Stimulated activated naive CD8-positive, alpha-beta T cell treated with anti-CD3 and anti-CD28 coated beads, Interleukin-15, amount 100 ng/mL, for 72 hours (primary cell): ENCODE measurements at places on chromosomes 1 and 21.

- DNase-seq, result no peak
These were observed 2.6 kb downstream of the HFM1 start for GRCh38 chr1:91402023-91402422.

DNA sequence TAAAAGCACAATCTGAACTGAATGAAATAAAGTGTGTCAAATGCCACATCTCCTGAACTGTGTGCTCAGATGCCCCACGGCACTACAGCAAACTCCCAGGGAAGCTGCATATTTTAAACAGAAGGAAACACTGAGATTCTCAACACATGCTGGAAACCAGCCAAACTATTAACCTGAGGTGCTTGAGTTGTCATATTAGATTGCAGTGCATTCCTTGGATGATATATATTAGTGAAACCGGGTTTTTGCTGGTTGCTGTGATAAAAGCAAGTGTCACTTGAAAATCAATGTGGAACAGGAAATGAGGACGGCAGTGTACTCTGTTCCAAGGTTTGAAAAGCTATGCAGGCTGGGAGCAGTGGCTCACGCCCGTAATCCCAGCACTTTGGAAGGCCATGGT is 8.7 kb downstream of the SYNJ1 start:
- DNase-seq, result no peak

GRCh38 chr21:28754862-28755261 is 237.8 kb downstream of the LTN1 start:
- DNase-seq, result no peak

DNA sequence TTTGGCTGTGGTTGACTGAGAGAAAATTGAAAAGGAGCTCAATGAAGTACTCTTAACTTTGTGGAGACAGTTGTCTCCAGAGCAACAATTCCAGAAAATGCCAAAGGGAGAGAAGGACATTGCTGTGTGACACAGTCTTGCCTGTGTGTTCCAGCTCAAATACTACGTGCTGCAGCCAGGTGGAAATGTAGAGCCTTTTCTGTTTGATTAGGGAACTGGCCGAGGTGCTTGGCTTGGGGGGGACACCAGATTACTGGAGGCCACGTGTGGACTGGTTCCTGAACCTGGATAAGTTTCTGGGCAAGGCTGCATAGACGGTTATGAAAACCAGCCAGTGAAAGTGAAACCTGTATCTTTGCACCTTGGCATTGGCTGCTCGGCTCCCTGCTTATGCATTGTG is 217.9 kb downstream of the CTH start:
- no peak for DNase-seq

- DNase-seq, result no peak
These were observed 536 bp downstream of the HSF2BP start for GRCh38 chr21:43658769-43659135.

DNA sequence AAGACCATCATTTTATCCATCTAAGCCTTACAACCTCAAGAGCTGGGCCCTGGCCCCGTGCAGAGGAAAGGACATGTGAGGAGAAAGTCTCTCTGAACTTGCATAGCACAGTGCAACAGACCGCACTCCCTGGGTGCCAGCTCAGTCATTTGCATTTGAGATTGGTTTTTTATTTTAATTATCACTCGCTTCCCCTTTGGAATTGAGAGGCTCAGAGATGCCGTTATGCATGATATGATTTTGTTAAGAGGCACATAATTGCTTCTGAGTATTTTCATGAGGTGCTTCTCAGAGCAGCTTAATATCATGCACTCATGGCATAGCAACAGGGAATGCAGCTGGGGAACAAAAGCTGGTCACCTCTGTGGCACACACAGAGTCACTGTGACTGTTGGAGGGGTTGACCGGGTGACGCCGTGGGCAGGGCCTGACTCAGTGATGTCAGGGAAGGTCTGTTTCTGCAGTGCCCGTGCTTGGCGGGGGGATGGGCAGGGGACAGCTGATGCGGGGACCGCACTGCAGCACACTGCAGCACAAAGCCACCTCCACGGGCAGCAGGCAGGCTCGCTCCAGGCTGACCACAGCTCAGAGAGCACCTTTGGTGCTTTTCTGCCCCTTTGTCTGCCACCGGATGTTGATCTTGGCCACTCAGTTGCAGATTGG is 43.2 kb upstream of the VAMP3 start:
- no peak for DNase-seq

GRCh38 chr1:231196728-231197127 is 34.9 kb downstream of the TRIM67 start:
- DNase-seq, result no peak

DNA sequence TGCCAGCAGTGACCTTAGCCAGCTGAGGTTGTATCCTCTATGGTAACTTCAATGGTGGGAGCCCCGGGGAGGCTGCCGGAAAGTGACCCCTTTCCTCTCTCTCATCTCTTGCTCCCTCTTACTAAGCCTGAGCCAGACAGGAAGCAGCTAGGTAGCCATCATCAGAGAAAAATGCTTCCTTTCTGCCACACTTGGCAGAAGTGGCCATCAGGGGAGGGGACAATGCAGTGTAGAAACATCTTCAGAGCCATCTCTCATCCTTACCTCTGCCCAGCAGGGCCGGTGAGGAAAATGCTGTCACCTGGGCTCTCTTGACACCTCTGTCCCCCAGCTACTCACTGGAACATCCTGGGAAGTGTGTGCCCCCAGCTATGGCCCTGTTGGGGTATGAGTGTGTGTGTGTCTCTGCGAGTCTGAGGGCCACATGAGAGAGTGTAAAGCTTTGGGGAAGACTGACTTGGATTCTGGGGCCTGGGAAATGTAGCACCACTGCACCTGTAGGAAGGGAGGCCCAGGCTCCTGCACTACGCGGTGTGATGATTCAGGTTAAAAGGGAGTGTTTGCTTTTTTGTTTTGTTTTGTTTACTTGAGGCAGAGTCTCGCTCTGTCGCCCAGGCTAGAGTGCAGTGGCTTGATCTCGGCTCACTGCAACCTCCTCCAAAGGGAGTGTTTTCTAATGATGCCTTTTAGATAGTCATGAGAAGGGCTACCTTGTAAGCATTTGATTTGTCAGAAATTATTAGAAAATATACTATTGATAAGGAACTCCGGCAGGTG is 48.7 kb upstream of the CNTN2 start:
- no peak for DNase-seq

GRCh38 chr21:33080776-33081175 is 10.8 kb downstream of the OLIG1 start:
- DNase-seq, result no peak

- no peak for DNase-seq
These were observed 70.3 kb downstream of the URB2 start for GRCh38 chr1:229696385-229696784.

DNA sequence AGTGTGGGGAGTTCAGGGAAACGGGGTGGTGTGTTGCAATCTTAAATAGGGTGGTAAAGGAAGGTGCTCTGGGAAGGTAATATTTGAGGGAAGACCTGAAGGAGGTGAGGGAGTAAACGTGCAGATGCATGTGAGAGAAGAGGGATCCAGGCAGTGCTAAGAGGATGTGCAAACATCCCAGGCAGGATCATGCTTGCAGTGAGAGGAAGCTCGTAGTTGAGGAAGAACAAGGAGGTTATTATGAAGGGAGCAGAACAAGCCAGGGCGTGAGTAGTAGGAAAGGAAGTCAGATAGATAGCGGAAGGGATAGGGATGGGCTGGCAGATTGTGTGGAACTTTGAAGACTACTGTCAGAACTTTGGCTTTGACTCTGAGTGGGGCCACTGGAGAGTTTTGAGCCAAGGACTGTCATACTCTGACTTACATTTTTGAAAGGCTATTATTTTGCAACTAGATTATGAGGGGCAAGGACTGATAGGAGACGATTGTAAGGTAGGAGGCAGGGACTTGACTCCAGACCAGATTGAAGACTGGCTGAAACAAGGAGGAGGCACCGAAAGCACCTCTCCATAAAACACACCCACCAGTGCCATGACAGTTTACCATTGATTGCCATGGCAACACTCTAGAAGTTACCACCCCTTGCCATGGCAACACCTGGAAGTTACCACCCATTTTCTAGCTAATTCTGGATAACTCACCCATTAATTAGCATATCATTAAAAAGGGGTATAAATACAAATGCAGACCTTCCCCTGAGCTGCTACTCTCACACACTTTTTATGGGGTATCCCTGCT is 67.0 kb downstream of the XCL2 start:
- DNase-seq, result no peak

- no peak for DNase-seq
These were observed 273.3 kb downstream of the OLFM3 start for GRCh38 chr1:101723415-101723814.

DNA sequence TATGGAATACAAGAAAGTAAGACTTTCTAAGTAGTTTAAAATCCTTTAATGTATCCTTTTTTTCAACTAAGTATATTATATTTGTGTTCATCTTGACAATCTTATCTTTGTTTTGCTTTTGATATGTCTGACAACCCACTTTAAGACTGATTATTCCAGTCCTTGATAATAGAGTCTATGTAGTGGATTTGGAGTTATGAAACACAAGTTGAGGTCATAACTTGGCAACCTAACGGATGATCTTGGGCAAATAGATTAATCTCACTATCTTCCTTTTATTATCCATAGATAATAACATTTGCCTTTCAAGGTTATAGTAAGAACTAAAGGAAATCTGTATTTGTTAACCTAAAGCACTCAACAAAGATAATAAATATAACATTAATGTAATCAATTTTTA is 4.8 kb upstream of the GBP2 start:
- DNase-seq, result no peak

- no peak for DNase-seq
These were observed 96.3 kb upstream of the ST6GALNAC5 start for GRCh38 chr1:76770979-76771378.

DNA sequence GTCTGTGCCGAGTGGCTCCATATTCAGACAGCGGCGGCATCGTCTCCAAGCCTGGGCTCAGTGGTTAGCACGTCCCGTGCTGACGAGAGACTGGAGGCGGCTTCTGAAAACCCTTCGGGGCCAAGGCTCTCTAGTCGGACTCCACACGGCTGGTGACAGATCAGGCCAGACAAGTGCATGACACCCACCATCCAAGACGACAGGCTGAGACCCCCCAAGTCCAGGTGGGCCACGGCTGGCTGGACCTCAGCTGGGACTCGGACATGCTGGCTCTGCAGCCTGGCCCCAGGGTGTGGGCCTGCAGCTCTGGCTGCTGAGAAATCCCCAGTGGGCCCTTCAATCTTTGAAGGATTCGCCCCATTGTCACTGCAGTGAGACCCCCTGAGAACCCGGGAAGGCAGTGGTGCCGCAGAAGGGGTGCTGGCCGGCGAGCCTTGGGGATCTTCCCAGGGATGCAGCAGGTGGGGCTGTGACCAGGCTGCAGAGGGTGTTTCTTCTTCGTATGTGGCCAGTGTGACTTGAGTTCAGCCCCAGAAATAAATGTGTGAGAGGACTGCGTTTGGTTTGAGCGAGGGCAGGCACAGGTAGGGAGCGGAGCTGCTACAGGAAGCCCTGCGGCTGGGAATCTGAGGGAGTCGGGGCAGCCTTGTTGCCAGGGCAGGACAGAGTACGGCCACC is 15.9 kb upstream of the SLC19A1 start:
- DNase-seq, result no peak

GRCh38 chr1:17674726-17675500 is 80.2 kb upstream of the ACTL8 start:
- no peak for DNase-seq

DNA sequence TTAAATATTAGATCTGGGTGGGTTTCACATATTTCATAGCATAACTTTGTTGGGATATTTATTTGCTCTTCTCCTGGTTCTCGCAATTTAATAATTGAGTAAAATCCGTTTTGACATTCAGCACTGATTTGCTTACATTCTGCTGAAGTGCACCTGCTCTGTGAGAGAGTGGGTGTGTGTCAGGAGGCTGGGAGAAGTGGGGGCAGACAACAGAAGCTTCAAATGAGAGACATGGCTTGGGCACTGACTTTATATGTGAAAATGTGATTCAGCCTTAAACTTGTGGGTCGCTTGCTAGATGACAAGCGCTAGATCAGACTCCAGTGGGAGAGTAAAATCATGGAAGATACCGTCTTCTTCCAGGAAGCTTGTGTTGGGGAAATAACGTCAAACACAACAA is 32.4 kb upstream of the KCNA2 start:
- no peak for DNase-seq

GRCh38 chr1:112399456-112399855 is 3.4 kb downstream of the CTTNBP2NL start:
- DNase-seq, result no peak

GRCh38 chr1:217188280-217189237 is 442.3 kb downstream of the GPATCH2 start:
- no peak for DNase-seq

- no peak for DNase-seq
These were observed 227.6 kb downstream of the LMO4 start for GRCh38 chr1:87556326-87556725.

DNA sequence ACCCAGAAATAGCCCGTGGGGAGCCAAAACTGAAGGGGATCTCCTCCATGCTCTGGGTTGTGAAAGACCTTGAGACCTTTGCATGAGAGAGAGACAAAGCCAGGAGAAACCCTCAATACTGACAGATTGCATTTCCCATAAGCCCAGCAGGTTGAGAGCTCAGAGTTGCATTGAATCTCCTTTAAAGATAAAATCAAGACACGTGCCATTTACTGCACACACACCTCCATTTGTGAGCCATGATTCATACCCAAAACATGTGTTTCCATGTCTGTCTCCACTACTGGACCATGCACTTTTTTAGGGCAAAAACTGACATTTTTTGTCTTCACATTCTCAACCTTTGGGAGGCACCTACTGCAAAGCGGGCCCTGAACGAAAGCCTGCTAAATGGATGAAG is 144.0 kb upstream of the NRIP1 start:
- no peak for DNase-seq

DNA sequence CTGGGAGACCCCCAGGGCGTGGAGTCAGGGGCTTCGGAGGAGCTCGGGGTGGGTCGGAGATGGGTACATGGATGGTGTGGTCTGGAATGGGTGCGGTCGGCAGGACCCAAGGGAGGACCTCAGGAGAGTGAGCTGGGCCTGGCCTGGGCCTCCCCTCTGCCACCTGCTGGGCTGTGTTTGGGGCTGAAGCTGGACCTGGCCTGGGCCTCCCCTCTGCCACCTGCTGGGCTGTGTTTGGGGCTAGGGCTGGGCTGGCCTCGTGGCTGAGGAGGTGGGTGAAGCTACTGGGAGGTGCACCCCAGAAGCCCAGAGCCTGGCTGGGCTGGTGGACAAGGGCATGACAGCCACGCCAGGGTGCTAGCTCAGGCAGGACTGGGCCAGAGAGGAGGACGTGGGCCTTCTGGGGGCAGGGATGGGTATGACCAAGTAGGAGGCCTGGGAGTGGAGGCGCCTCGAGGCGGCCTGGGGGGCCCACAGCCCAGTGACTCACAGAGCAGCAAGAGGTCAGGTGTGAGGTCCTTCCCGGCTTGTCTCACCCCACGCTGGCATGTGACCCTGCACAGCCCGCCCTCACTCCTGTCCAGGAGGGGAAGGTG is 14.5 kb downstream of the SAMD11 start:
- no peak for DNase-seq

GRCh38 chr1:183147735-183148134 is 38.3 kb upstream of the LAMC2 start:
- DNase-seq, result no peak
